IMR-90 (cell line): ENCODE measurements at places on chromosomes 5 and 9.

- peak; percentile 92 for DNase-seq
Measured at GRCh38 chr9:70466976-70467561, 52.6 kb upstream of the KLF9 start.

DNA sequence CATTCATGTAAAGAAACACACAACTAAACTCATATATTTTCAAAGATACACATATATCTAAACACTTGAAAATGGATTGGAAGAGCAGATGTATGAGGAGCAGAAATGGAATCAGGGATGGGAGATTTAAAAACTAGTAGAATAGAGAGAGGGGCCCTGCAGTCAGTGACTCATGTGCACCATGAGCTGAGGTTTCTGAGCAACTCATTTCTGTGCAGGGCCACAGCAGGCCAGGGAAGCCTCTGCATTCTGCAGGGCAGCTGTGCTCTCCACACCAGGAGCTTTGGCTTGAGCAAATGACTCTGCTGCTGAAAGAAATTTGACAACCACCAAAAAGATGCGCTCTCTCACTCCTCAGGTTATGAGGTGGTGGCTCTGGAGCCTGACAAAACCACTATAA, 27.1 kb downstream of the LHX6 start:
- DNase-seq: peak; percentile 78

DNA sequence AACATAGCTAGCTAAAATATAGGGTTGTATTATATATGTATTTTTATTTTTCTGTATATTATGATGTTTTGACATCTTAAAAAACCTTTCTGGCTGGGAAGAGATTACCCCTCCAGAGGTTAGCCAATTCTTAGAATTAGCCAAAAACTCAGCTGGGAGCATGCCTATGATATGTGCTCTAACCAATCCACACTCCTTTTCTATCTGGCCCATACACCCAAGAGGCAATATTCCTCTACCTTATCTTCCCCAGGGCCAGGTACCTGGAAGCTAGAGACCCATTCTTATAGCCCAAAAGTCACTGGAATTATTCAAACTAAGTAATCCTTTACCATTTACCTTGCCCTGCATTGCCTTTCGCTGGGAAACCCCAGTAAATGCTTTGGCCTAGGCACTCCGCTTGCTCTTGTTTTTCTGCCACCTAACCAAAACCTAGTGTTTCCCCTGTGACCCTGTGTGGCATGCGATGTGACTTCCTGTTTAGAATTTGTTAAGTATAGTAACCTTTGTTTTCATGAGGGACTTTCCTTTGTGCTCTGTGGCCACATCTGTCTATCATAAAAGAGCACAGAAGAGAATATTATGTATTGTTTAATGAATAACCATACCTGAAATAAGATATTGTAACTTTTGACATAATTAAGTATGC, 37.4 kb downstream of the CSNK1G3 start:
- no peak for DNase-seq

DNA sequence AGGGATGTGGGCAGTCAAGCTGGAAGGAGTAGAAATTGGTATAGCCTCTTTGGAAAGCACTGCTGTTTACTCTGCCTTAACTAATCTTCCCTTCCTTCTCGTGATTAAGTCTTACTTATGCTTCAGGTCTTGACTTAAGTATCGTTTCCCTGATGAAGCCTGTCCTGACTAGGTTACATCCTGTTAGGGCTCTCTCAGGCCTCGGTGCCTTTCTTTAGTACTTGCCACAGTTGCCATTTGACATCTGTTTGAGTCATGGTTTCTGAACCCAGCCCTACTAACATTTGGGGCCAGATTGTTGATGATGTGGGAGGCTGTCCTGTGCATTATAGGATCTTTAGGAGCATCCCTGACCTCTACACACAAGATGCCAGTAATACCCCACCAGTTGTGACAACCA, 94.4 kb downstream of the GAPVD1 start:
- DNase-seq: no peak

DNA sequence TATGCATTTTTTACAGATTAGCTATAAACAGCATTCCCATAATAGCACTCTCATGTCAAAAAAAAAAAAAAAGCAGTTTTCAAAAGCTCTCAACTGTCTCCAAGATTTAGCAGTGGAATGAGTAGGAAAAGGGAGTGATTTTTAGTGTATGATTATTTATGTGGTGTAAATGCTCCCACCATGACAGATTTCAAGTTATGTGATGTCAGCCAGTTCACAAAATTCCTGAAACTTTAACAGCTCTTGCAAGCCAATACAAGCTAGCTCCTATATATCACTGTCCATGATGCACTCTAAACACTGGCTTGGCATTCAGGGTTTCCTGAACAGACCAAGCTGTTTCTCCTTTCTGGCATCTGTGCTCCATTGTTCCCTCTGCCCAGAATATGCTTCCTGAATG, 7.9 kb upstream of the ANKDD1B start:
- DNase-seq: peak; percentile 88

DNA sequence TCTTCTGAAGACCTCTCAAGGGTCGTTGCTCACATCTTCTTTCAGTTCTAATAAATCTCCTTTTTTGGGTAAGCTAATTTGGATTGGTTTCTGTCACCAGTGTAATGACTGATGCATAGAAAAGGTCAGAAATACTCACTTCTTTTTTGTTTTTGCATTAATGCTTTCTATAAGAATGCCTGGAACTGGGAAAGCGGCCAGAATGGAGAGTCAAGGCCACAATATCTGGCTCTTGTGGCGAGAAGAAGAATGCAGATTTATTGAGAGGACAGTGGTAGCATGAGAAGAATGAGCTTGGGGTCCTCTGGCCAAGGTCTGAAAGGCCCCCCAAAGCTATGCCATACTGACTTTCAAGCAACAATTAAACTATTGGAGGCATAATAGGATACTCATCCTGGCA, 88.0 kb upstream of the SLC12A2 start:
- DNase-seq: peak; percentile 41

GRCh38 chr9:132027752-132028663, 51.7 kb downstream of the MED27 start:
- peak; percentile 39 for DNase-seq

DNA sequence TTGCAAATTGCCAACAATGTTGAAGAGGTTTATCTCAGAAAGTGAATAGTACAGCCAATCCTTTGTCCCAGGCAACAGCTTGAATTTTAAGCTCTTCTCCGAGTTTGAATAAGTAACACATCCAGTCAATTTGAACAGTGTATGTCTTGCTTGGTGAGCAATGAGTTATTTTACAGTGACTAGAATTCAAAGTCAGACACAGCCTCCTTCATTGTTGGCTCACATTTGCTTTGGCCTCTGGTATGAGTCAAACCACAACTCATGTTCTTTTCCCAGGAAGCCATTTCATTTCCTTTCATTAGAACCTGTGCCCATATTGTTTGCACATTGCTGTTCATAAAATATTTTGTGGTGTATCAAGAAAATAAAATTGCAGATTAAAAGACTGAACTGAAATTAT, 622.0 kb upstream of the DAB2 start:
- DNase-seq: peak; percentile 12

DNA sequence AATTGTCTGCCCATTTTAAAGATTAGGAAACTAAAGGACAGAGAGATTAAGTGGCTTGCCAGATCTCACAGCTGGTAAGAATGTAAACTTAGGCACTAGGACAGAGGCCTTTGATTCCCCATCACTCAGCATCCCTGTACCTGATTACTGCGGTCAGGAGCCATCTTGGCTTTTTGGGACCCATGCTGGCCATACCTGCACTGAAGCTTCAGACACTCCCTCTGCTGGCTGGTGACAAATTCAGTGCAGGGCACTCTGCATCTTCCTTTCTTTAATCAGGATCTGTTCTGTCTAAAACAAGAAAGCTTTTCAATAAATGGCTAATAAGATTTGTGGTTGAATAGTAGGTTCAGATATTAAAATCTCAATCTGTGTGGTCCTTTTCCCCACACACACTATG, 215.5 kb upstream of the RORB start:
- DNase-seq: no peak
